Stimulated activated CD4-positive, alpha-beta T cell treated with anti-CD3 and anti-CD28 coated beads, Interleukin-1b, Interleukin-23, amount 100 ng/mL, for 1 hour (primary cell): ENCODE measurements at places on chromosomes 2 and 18.
A peak's percentile ranks its signal among the peaks of the same experiment; 100 is the strongest.

DNA sequence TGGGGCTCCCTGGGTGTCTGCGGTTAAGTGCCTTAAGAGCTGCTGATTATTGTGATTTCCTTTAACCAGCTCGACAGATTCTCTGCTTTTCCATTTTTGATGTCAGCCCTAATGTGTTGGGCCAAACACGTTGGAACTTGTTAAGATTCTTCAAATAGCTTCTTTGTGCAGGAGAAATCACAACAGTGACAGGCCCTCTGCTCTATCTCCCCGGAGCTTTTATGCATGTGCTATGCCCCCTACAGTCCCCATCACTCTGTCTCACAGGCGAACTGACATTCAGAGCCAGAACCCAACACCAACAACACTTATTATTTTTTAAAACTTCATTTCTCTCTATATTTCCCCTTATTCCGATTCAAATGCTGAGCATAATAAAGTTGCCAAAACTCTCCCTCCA is 371.7 kb upstream of the CELF4 start:
- DNase-seq = no peak

DNA sequence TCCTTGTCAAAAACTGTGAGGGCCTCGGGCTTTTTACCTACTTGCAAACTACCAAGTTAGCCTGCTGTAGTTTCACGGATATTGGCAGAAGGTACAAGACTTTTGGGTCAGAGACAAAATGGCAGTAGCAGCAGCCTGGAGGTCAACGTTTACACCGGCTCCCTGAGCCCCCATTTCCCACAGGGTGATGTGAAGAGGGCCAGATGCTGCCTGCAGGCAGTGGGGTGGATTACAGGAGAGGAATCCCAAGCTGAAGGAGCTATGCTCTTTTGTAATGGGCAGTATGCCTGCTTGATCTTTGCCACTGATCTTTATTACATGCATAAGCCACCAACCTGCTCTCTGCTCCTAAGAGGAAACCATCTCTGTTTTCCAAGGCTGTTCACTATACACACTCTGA is 29.5 kb upstream of the SP5 start:
- DNase-seq = no peak

GRCh38 chr2:138504546-138505235 is 3.1 kb downstream of the SPOPL start:
- no peak for DNase-seq

- no peak for DNase-seq
Measured at GRCh38 chr2:34408100-34408499, 809.0 kb upstream of the FAM98A start.

DNA sequence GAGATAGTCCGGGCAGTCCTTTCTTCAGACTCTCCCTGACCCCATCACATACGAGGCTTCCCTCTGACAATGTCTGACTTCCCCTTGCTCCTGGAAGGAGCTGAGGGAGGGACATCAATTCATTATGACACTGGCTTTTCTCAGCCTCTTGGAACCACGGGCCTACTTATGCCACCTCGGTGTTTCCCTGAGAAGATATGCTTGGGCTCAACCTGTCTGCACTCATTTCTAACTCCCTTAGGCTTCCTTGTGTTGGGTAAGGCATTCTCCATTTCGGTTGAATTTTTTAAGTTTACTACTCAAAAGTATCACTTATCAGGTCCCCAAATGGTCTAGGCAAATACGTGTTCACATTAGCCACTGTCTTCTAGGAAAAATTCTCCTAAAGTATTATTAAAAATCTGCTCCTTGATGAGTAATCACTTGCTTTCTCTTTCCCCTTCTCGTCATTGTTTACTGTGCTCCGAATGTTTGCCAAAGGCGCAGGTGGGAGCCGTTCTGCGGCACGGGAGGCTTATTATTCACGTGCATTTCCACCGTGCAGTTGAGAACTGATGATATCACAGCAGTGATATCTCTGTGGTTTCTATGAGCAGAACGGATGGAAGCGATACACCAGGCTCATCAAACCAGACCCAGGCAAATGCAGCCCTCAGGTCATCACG is 33.1 kb downstream of the ARL4C start:
- DNase-seq = peak; percentile 58

GRCh38 chr18:48454261-48454757 is 45.1 kb upstream of the ZBTB7C start:
- DNase-seq = no peak

DNA sequence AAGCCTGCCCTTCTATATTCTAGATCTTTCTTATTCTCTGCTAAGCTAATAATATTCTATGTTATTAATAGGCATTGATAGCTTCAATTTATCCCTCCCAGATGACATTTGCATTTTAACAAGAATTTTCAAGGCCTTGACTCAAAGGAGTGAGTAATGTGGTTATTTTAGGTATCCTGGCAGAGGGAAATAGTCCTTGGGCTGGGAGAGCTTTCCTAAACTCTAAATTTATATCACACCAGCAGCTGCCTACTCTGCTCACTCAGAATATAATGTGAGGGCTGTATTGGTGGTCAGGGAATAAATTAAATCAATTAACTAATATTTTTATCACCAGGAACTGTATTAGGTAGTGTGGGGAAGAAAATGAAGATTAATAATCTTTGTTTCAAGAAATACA is 74.8 kb upstream of the ADAM23 start:
- no peak for DNase-seq

DNA sequence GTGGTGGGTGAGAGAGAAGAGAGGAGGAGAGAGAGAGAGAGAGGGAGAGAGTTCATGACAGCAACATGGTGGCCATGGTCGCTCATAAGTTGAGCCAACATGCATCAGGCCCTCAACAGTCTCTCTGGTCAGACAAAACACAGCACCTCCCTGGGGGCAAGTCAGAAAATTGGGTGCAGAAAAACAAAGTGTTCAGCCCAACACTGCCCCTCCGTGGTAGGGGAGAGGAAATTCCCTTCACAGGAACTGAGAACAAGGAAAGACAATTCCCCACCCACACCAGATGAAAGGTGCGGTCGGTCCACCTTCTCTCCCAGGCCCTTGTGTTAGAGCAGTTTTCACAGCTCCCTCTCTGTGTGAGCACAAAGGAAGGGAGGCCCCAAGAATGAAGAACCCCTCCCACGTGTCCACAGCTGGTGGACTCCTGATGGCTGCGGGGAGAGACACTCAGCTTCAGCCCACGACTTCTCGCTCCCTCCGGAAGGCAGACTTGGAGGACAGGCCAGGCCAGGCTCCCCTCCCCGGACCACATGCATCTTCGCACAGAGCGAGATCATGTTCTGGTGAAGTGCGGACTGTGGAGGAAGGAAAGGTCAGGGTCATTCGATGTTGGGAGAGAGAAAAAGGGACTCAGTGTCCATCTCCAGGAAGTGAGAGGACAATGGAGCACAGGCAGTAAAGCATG is 181.7 kb downstream of the ANAPC1 start:
- DNase-seq = no peak
